Endodermal cell (in vitro differentiated cells): ENCODE measurements at places on chromosomes 12 and 14. TPM values are rescaled to one million over a fixed set of nuclear protein-coding genes. Genes with fewer than 3 reads are reported as not detected.
A peak's percentile ranks its signal among the peaks of the same experiment; 100 is the strongest.

- no peak for DNase-seq
- no peaks in the 10 kb centered on the region for H3K27me3 ChIP-seq
- H3K4me1 ChIP-seq, result no peaks in the 10 kb centered on the region
- no peak overlapping the region for H3K4me3 ChIP-seq
Observed at GRCh38 chr14:91149462-91149861, 35.6 kb downstream of the DGLUCY start.

GRCh38 chr12:117126335-117126734 lies 27.1 kb upstream of the TESC start:
- H3K4me3 ChIP-seq, result no peak overlapping the region
- H3K4me1 ChIP-seq, result peaks cover 10% of the 10 kb centered on the region
- no peaks in the 10 kb centered on the region for H3K36me3 ChIP-seq
- H3K27ac ChIP-seq, result no peak overlapping the region
- DNase-seq, result no peak

DNA sequence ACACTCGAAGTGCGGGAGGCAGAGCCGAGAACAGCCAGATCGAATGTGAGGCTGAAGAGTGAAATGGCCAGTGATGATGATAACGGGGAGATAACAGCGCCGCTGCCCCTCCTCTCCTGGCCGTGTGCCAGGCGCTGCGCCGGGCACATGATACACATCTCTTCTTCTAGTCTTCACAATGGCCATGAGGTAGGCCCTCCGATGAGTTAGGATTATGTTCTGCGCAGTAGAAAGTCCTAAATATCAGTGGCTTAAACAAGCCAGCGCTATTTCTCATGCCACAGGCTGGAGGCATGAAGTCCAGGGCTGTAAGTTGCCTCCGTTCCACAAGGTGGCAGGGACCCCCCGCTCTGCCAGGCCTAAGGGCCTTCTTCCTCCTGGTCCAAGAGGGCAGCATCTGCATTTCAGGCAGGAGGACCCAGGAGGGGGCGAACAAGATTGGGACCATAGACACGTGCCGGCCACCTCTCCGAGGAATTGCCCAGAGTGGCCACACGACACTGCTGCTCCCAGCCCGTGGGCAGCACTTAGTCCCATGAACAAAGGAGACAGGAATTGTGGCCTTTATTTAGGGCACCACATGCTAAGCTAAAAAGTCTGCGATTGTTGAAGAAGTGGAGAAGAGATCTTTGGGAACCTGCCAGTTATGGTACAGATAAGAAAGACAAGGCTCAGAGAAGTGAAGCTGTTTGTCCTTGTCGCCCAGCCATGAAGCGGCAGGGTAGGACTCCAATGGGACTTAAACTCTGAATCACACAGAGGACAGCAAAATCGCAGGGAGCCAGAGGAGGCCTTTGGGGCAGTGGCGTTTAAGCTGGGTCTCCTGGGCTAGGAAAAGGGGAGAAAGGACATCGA lies 10.9 kb upstream of the HVCN1 start:
- H3K4me1 ChIP-seq, result no peaks in the 10 kb centered on the region
- no peaks in the 10 kb centered on the region for H3K36me3 ChIP-seq
- H3K27ac ChIP-seq, result no peak overlapping the region
- peak; percentile 70 for DNase-seq

DNA sequence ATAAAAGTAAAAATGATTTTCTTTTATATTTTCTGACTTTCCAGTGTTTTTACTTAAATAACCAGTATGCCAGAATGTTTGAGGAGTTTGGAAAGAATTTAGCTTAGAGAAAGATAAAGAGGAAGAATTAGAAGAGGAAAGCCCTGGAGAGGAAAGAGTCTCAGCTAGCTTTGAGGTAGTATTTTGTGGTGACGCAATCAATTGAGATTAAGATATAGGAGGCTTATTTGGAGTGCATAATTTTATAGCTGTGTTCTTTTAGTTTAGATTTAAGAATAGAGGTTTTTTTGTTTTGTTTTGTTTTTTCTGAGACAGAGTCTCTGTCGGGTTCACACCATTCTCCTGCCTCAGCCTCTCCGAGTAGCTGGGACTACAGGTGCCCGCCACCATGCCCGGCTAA lies 18.1 kb downstream of the CLEC2B start:
- no peak for DNase-seq
- H3K4me3 ChIP-seq, result no peak overlapping the region
- H3K4me1 ChIP-seq, result no peaks in the 10 kb centered on the region
- H3K36me3 ChIP-seq, result no peaks in the 10 kb centered on the region

- no peaks in the 10 kb centered on the region for H3K27me3 ChIP-seq
- H3K4me3 ChIP-seq, result no peak overlapping the region
- H3K27ac ChIP-seq, result peak overlapping the region; percentile 15
- no peak for DNase-seq
Observed at GRCh38 chr12:109440851-109441490, 36.1 kb downstream of the KCTD10 start.

DNA sequence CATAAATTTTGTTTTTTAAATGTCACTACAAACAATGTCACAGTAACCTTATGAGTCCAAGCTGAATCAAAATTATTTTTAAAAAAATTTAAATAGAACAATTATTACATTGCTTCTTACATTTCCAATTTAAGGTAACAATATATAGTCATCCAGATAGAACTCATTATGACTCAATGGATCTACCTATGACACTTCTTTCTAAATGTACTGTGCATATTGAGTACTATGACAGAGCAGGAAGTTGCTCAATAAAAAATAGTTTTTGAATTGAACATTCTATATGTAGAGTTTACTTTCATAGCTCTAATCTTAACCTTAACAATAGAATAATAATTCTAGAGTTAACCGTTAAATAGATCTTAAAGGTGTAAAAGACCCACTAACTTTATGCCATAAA lies 44.4 kb upstream of the ALG10 start:
- H3K27ac ChIP-seq, result no peak overlapping the region
- DNase-seq, result no peak
- no peaks in the 10 kb centered on the region for H3K27me3 ChIP-seq
- H3K36me3 ChIP-seq, result no peaks in the 10 kb centered on the region

- no peak for DNase-seq
- H3K4me1 ChIP-seq, result peaks cover 13% of the 10 kb centered on the region
- H3K36me3 ChIP-seq, result no peaks in the 10 kb centered on the region
- no peak overlapping the region for H3K4me3 ChIP-seq
Observed at GRCh38 chr14:59020382-59020781, 168.1 kb upstream of the DAAM1 start.

DNA sequence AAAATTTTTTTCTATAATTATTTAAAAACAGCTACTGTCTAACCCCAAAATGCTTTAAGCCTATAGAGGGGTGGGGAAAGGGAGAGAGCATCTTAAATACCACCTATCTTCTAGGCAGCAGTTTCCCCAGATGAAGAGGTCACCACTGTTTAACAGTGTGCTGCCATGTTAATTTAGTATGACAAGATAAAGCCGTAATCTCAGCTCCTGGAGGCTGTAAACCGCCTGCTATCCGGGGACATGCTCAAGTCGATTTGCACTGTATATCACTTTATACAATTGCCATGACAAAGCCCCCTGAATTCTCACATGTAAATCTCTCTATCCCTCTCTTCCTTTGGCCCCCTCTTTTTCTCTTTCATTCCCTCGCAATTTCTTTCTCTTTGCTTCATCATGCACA lies 68.5 kb downstream of the SOX5 start:
- H3K4me3 ChIP-seq, result no peak overlapping the region
- no peaks in the 10 kb centered on the region for H3K36me3 ChIP-seq
- no peak overlapping the region for H3K27ac ChIP-seq
- no peaks in the 10 kb centered on the region for H3K27me3 ChIP-seq
- no peak for DNase-seq

DNA sequence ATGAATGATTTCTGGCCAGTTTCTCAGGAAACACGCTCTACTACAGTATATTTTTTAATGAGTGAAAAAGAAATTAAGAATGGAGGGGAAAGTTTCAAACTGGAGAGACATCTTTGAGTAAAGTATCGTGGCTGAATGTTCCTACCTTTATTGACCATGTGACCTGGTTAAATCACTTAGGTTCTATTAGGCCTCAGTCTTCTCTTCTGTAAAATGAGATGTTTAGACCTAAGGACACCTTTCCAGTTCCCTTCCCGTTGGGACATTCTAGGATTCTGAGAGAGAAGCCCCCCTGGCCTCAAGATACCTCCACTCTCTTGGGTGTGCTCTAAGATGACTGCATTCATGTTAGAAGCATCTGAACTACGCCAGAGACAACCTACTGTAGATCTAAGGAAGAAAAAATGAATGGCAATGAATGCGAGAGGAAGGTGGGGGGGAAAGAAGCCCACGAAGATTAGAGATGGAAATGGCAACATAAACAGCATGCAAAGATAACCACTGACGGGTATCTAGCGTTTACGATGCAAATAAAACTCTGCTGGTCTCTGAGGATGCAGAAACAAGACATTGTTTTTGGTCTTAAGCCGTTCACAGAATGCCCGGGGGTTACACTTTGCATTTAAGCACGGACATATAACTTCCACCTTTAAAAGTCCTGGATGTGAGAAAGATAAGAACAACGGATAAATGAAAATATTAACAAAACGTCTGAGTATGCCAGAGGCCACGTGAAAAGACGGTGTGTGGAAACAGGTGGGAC lies 599 bp upstream of the CPSF6 start:
- H3K36me3 ChIP-seq, result peaks cover 9% of the 10 kb centered on the region
- H3K27me3 ChIP-seq, result no peaks in the 10 kb centered on the region
- H3K27ac ChIP-seq, result peak overlapping the region; percentile 95
- peak overlapping the region; percentile 79 for H3K4me3 ChIP-seq
- DNase-seq, result no peak
- no peaks in the 10 kb centered on the region for H3K4me1 ChIP-seq

UBR7 gene
- 20.7 and 25.0 TPM in 2 replicates for total RNA-seq

PLCZ1 gene
- 0.25 TPM in 1 of 2 replicates, not detected in the other for total RNA-seq

GRCh38 chr12:106919910-106920544 lies 35.7 kb upstream of the TMEM263 start:
- no peak overlapping the region for H3K27ac ChIP-seq
- no peak overlapping the region for H3K4me3 ChIP-seq
- no peak for DNase-seq
- H3K4me1 ChIP-seq, result peaks cover 4% of the 10 kb centered on the region
- no peaks in the 10 kb centered on the region for H3K36me3 ChIP-seq

SERPINA3 gene
- 0.27 to 0.59 TPM (median 0.52 TPM) in 3 replicates for total RNA-seq

GRCh38 chr14:80780500-80780899 lies 161.0 kb downstream of the CEP128 start:
- H3K4me3 ChIP-seq, result no peak overlapping the region
- no peak for DNase-seq
- no peaks in the 10 kb centered on the region for H3K36me3 ChIP-seq

GRCh38 chr14:65849558-65849957 lies 437.0 kb downstream of the FUT8 start:
- H3K27me3 ChIP-seq, result peaks cover 65% of the 10 kb centered on the region
- H3K27ac ChIP-seq, result no peak overlapping the region
- no peaks in the 10 kb centered on the region for H3K4me1 ChIP-seq
- H3K36me3 ChIP-seq, result no peaks in the 10 kb centered on the region
- no peak overlapping the region for H3K4me3 ChIP-seq
- DNase-seq, result peak; percentile 80

DNA sequence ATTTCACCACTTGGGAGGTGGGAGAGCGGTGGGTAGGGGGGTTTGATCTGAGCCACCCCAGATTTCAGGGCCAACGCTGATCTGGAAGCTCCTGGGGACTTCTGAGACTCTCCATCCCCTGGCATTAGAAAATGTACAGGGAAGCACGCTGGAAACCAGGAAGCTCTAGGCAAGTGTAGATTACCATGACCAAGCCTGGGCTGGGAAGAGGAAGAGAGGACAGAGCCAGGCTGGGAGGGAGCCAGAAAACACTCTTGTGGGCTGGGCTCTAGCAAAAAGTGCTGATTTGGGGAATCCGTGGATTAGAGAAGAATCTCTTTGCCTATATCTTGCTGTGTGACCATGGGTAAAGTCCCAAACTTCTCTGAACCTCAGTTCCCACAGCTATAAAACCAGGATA lies 236.7 kb downstream of the BCL11B start:
- H3K4me3 ChIP-seq, result no peak overlapping the region
- H3K36me3 ChIP-seq, result no peaks in the 10 kb centered on the region
- no peak for DNase-seq
- H3K27me3 ChIP-seq, result no peaks in the 10 kb centered on the region

DNA sequence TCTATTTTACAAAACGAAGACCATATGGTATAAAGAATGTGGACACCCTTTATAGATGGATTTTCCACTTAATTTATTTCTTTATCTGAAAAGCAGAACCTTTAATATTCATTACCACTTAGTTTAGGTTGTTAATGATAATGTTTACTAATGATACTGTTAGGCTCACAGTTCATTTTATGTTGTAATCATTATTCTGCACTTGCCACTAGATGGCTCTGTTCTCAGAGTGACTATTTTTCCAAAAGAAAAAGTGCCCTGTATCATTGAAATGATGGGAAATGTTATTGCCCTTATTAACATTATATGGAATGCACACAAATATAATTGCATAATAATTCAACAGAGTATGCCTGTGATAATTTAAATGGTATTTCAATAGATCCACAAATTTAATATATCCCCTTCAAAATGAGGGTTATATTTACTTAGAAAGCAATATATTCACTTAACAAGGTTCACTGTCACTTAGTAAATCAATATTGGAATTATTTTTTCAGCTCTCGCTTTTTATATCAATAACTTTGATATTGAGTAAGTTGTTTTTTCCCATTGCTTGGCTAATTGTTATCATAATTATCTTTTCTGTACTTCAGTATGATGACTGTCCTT lies 95.7 kb downstream of the PDE3A start:
- H3K27ac ChIP-seq, result no peak overlapping the region
- H3K4me3 ChIP-seq, result no peak overlapping the region
- no peaks in the 10 kb centered on the region for H3K4me1 ChIP-seq
- H3K36me3 ChIP-seq, result no peaks in the 10 kb centered on the region
- no peak for DNase-seq

IAPP gene
- total RNA-seq, result 0.32 TPM in 1 of 2 replicates, not detected in the other

DNA sequence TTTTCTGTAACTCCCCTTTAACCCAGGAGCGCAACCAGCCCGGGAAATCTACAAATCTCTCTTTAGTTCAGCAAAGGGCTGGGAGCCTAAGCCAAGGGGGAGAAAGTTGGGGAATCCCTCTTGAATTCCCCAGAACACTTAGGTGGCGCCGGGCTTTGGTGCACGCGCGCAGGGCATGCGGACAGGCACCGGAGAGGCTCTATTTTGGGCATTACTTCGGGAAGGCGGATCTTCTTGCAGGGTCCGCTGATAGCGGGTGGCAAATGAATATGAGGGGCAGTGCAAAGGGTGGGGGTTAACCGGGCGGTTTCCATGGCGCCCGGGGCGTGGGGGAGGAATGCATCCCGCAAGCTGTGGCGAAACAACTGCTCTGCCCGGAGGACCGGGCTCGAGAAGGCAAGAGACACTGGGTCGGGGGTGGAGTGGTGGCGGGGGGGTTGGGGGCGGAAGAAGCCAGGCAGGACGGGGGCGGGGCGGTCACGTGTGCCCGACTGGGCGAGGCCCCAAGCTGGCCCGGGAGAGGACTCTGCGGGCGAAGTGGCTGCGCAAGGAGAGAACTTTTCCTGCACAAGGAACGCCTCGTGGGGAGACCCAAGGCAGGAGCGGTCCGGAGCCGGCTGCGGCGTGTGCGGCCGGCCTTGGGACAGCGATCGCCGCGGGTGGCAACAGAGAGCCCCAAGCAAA lies at the start of gene FLVCR2:
TSS of gene FLVCR2 (plus strand) at position 519 of the 684 bp plus-strand sequence. CDS start 353 bp downstream, outside the sequence.
- peaks cover 5% of the 10 kb centered on the region for H3K27me3 ChIP-seq
- H3K27ac ChIP-seq, result peak within 1 kb of the TSS; percentile 87
- no peaks in the 10 kb centered on the region for H3K36me3 ChIP-seq
- DNase-seq, result peak; percentile 85
- no peaks in the 10 kb centered on the region for H3K4me1 ChIP-seq

KRT2 gene
- not detected in 3 replicates for total RNA-seq
